ENCODE measurements at places on chromosomes 6 and 20.
A peak's percentile ranks its signal among the peaks of the same experiment; 100 is the strongest.

GRCh38 chr6:166997768-166998255 lies 1.4 kb upstream of the CEP43 start:
- peak; percentile 81 for DNase-seq

DNA sequence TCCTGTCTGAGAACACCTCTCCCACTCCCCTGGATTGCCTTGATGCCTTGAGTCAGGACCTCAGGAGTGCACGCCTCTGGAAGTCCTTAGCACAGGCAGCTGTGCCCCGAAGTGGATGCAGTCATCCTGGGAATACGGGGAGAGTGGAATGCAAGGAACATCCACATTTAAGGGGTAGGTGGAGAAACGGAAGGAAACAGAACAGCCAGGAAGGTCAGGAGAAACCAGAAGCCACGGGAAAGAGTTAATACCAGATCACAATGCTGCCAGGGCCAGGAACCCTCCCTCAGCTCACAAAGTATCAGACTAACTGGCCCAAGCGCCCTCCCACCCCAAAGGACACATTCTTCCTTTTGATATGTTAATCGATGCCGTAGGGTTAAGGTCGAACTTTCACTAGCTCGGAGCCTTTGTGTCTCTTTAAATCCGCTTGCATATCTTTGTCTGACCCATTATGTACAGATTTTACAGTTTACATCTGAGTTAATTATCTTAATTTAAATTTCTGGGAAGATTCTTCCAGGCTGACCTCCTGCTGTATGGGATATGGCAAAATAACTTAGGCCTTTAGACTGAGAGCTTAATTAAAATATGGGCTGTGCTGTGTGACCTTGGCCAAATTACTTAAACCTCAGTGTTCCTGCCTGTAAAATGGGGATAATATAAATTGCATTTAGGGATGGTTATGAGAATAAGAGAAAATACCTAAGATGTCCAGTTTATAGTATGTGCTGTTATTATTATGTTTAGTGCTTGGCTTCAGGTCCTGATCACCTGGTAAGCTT lies 24.0 kb upstream of the CCND3 start:
- DNase-seq = no peak

- peak; percentile 21 for DNase-seq
These were observed 93.7 kb downstream of the SSR1 start for GRCh38 chr6:7219310-7219709.

GRCh38 chr6:110181131-110182030 lies 1.2 kb downstream of the CDC40 start:
- DNase-seq = peak; percentile 15

DNA sequence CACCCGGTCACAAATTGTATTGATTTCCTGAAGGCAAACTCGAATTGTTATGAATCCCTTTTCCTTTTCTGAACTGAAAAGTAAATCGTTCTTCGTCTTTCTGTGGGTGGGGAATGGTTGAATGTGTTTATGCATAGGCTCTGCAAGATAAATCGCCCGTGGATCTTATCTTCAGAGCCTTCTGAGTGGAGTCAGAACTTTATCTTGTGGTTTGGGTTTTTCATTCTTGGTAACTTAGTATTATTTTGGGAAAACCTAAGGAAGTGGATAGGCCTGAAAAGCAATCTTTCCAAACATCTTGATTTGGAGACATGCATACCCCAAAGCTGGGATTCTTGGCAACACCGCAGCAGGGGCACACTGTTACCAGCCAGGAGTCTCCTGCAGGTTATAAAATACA lies 122.4 kb downstream of the MAP3K7 start:
- DNase-seq = no peak
